ENCODE measurements at places on chromosomes 1 and 21.

DNA sequence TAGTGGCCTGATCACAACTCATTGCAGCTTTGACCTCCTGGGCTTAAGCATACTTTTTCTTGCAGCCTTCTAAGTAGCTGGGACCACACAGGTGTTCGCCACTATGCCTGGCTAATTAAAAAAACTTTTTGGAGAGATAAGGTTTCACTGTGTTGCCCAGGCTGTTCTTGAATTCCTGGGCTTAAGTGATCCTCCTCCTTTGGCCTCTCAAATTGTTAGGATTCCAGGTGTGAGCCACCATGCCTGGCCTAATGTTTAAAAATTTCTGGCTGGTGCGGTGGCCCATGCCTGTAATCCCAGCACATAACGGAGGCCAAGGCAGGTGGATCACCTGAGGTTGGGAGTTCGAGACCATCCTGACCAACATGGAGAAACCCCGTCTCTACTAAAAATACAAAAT, 24.4 kb downstream of the YTHDF2 start:
- no peak for DNase-seq

- no peak for DNase-seq
Observed at GRCh38 chr1:54278941-54279422, 79.0 kb downstream of the MRPL37 start.

GRCh38 chr1:22398656-22399420, 52.8 kb upstream of the ZBTB40 start:
- DNase-seq: no peak

- no peak for DNase-seq
Observed at GRCh38 chr1:196546272-196547111, 61.7 kb downstream of the KCNT2 start.

- no peak for DNase-seq
Observed at GRCh38 chr1:203402629-203403337, 51.9 kb upstream of the FMOD start.

DNA sequence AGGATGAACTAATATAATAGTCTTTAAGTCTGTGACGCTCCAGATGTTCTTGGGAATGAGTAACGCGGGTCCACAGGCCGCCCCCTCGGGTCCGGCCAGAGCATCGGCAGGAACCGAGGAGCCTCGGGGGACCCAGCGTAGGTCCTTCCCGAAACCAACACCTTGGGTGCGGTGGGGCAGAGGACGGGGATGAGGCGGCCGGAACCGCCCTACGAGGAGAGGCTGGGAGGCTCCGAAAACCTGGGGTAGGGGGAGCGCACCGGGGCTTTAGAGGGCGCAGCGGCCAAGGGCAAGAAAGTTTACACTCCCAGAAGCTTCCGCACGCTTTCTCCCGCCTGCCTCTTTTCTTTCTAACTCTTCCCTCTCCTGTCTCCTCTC, 7.1 kb downstream of the DMRTA2 start:
- DNase-seq: peak; percentile 76

DNA sequence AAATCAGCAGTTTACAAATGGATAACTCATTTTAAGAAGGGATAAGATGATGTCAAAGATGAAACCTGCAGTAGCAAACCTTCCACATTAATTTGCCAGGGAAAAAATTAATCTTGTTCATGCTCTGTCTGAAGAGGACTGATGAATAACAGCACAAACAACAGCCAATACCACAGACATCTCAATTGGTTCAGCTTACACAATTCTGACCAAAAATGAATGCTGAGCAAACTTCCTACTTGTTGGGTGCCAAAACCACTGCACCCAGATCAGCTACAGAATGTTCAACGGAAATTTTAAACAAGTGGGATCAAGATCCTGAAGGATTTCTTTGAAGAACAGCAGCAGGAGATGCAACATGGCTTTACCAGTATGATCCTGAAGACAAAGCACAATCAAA, 98.3 kb downstream of the COQ8A start:
- no peak for DNase-seq

GRCh38 chr1:228376651-228377631, 29.7 kb downstream of the TRIM11 start:
- DNase-seq: no peak

GRCh38 chr1:166353213-166353612, 186.4 kb upstream of the FAM78B start:
- DNase-seq: no peak

GRCh38 chr1:199411506-199411905, 616.0 kb upstream of the NR5A2 start:
- DNase-seq: no peak

GRCh38 chr1:224873434-224874369, 55.8 kb upstream of the DNAH14 start:
- no peak for DNase-seq

DNA sequence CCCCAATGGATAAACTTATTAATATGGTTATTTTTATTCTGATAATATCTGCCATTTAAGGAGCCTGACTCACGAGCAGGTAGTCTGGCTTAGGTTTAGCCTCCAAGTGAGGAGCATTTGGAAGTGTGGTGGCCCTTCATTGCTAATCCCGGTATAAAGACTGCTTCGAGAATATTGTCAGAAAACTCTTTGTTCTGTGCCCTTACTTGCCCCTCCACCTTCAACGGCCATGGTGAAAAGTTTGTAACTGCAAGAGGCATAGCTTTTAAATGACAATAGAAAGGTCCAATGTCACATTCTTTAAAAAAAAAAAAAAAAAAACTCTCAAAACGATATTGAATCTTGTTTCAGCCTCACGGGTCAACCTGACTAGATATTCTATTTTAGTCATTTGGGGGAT, 157.4 kb upstream of the PROX1 start:
- no peak for DNase-seq

DNA sequence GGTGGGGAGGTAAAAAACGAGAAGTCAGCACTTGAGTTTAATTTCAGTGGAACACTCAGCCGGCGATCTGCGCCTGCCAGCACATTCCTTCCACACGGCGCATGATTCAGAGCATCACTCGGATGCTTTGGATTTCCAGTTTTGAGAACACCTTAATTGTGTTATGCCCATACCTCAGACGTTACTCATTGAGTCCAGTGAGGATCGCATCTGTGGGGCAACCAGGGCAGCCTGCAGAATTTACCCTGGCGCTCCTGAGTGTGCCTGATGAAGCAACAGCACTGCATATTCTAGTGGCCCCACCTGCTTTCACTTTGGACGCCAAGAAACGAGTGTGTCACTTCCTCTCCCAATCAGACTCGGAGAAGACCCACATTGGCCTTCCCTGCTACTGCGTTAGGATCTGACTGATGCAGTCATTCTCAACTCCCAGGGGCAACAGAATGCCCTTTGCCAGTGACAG, 19.9 kb downstream of the FAM89A start:
- peak; percentile 61 for DNase-seq

DNA sequence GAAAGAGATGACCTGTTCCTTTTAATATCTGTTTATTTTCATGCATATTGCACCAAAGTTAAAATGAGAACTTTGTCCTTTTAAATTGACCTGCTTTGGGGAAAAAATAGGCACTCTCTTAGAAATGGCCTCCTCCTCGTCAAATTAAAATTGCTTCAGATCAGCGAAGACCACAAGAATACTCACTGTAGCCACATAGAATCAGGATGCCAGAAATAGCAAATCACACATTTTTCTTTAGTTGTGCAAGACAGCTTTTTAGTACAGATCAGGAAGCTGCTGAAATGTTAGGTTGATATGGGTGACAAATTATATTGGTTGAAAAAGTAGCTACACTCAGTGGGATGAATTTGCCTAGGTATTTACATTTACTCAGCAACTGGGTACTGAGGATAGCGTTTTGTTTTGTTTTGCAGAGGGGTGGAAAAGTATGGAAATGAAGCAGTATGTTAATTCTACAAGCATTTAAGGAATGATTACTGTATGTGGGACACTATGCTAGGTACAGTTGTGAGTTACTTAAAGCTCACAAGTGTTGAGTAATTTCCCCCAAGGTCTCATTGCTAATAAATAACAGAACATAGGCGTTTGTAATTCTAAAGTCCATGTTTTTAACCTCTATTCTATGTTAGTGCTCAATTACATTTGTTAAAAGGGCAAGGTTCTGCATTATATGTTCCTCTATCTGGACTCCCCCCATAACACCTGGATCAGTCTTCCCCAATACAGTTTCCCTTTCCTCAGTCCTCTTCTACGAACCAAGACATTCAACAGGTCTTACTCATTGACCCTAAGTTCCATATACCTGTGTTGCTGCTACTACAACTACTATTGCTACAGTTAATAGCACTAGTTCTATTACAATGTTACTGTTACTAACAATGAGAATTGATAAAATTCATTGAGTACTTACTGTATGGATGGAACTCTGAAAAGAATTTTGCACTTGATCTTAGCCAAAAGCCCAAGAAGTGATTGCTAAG, 99.4 kb upstream of the S1PR1 start:
- DNase-seq: no peak

GRCh38 chr1:66575739-66576138, 41.8 kb downstream of the SGIP1 start:
- DNase-seq: no peak

DNA sequence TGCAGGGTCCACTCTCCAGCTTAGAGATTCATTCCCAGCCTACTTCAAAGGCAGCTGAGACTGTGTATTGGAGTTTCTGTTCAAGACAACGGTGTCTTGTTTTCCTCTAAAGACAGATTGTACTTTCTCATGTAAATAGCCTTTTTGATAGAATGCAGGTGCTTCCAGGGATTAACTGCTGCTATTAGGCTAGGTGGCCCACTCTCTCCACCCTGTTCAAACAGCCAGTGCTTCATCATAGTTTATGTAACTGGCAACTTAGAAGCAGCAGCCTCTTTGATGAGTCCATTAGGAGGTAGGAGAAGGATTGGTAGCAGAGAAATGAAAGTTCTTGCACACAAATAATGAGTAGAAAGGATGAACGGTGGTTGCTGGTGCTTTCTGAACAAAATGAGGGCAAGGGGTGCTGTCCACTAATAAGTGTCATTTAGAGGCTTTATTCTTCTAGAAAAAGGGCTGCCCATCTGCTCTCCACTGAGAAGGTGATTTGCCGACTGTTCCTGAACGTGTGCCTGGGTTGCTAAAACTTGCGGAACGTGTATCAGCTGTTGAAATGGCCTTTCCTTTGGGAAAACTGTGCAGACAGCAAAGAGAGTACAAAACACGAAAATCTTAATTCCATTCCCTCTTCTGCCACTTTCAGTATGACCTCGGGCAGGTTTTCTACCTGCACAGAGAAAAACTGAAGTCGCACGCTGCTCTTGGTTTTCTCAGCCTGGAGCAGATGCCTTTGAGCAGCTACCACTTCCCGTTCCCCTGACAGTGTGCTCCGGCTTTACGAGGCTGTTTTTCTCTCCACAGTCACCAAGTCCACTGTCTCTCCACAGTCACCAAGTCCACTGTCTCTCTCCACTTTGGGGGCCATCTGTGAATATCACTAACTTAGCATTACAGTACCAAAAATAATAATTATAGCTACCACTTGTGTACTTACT, 228.9 kb downstream of the KIF26B start:
- DNase-seq: peak; percentile 46

- peak; percentile 91 for DNase-seq
Observed at GRCh38 chr1:157992031-157992832, 1.2 kb upstream of the KIRREL1 start.

DNA sequence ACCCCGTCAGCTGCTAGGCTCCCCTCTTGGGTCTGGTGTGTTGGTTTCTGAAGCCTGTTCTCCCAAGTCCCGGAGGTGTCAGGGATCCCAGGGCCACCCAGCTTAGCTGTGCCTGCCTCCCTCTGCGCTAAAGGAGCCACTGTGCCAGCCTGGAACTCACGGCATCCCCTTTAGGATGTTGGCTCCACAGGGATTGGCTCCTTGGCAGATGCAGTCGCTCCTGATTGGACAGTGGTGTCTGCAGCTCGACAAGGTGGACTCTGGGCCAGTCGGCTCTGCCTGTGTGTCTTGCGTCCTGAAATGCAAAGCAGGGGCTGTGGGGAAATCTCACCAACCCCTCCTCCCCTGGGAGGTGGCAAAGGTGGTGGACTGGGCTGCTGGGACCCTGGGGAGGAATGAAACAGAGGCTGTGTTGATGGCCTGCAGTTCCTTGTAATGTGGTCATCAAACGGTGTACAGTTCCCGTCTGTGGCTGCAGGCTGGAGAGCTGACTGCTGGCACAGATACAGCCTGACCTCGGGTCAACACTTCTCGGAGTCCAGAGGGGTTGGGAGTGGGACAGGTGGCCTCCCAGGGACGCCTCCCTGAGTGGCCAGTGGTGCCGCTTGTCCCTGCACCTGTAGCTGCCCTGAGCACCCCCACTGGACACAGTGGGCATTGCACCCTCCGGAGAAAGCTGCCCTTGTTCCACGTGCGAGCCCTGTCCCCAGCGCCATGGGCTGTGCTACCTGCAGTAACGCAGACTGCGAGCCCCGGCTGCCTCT, 11.5 kb upstream of the KCNAB2 start:
- DNase-seq: peak; percentile 94

- DNase-seq: no peak
Observed at GRCh38 chr1:71190843-71191242, 110.0 kb upstream of the ZRANB2 start.

DNA sequence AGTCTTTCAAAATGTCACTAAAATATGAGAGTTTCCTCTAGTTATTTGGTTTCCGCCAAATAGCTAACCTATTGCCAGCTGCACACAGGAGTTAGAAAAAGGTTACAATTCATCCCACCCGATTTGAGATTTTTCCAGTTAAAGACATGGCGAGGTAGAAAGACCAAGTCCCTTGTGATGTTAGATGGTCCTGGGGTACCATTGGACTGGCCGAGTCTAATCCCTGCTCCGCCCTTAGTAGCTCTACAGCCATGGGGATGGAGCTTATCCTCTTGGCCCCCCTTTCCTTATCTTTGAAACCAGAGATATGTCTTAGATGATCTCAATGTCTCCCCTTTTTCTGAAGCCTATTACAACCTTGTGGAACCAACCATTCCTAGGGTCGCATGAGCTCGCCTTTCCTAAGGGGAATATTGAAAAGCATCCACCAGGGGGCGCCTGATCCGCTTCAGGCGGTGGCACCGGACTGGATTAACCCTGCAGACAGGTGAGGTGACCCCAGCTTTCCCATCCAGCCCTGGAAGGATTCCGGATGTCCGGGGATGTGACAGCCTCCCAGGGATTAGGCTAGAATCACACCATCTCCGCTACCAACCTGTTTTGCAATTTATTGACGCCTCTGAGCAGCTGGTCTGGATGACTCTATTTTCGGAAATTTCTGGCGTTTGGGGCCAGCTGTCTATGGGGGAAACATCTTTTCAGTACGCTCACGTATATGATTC, 68.3 kb upstream of the SIM2 start:
- peak; percentile 94 for DNase-seq

DNA sequence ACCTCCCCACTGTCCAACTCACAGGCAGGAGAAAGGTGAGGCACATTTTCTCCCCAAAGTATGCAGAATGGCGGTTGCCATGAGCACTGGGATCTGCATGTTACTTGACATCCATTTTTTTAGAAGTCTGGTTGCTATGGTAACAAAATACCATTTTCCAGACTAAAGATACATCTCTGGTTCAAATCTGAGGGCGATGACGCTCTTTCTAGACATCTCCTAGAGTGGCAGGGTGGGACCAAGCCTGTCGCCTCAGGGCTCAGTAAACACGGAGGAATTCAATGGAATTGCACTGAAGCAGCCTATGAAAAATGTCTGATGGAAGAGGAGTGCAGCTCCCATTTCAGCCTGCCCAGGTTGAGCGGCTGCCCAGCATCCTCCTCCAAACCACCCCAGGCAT, 21.5 kb upstream of the FAM43B start:
- DNase-seq: no peak

- no peak for DNase-seq
Observed at GRCh38 chr1:223504741-223505140, 111.5 kb downstream of the CCDC185 start.

- no peak for DNase-seq
Observed at GRCh38 chr1:156836041-156836654, 19.5 kb upstream of the SH2D2A start.
